HCT116 (cell line): ENCODE measurements at places on chromosomes 4 and X.

DNA sequence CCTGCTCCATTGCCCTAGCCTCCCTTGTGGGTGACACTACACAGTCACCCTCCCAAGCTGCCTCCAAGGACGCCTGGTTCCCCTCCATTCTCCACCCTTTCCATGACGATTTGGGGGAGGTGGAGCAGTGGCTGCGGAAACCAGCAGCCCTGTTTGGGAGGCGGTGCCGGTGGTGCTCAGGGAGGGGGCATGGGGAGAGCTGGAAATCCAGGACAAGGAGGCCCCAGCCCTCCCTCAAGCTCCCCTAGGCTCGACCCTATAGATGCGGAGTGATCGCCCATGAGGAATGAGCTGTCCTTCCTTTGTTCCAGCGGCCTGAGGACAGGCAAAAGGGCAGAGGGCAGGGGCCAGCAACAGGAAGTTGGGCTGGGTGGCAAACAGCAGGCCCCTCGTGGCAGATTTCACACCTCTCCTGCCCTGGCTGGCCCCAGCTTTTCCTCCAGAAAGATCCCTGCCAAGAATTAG is 3.6 kb upstream of the RENBP start:
- no peak for DNase-seq

GRCh38 chr4:110512901-110513300 is 36.9 kb downstream of the ENPEP start:
- no peak for DNase-seq

- DNase-seq: no peak
Measured at GRCh38 chr4:25552580-25553271, 102.9 kb upstream of the SLC34A2 start.

DNA sequence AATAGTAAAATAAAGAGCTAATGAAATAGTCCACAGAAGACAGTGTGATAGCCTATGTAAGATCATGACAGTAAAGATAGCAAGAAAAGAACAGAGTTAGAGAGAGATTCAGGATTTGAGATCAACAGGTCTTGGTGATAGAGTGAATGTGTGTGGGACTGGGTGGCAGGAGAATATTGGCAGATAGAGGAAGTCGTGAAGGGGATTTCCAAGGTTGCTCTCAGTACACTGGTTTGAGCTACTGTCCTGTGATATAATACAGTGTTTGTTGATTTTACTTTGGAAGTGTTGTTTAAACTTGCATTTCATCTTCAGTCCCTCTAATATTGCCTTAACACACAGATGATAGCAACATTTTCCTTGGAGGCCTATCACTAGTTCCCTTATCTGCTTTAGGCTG is 44.1 kb downstream of the DTHD1 start:
- DNase-seq: no peak

GRCh38 chrX:39262641-39263040 is 461.4 kb downstream of the MID1IP1 start:
- DNase-seq: no peak

GRCh38 chr4:152700151-152700550 is 20.4 kb upstream of the TMEM154 start:
- DNase-seq: no peak

GRCh38 chrX:85244450-85245211 is 840 bp downstream of the ZNF711 start:
- no peak for DNase-seq
